ENCODE measurements at places on chromosomes 12 and 14. TPM values are rescaled to one million over a fixed set of nuclear protein-coding genes. Genes with fewer than 3 reads are reported as not detected.

DNA sequence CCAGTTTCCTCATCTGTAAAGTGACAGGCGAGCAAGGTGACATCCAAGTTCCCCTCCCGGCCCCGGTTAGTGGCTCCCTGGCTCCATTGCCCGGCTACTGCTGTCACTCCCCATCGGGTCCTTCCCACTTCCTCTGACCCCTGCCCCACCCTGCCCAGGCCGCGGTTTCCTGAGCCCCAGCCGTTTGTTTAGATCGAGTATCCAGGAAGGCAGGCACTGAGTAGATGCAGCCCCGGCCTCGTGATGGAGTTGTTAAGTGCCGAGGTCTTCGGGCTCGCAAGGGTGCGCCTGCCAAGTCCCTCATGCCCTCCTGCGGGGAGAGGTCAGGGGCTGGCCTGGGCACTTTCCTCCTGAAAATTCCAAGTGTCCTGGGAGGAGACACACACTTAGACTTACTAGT lies 55.4 kb downstream of the TEAD4 start:
- no peak for DNase-seq

GRCh38 chr14:59265808-59266207 lies 77.3 kb downstream of the DAAM1 start:
- DNase-seq: peak; percentile 47

DNA sequence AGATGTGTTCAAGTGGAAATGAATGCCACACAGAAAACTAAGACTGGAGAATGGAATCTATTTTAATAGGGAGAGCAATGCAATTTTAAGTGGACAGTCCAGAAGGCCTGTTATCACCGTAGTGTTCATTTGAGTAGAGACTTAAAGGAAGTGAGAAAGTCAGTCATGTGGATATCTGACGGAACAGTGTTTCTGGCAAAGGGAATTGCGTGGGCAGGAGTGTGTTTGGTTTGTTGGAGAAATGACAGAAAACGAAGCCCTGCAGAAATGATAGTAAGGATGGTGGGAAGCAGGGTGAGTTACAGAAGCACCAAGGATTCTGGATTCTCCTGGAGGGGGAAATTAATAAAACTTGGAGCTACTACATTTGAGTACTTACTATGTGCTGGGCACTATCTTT lies 776.6 kb downstream of the MED13L start:
- DNase-seq: peak; percentile 3

DNA sequence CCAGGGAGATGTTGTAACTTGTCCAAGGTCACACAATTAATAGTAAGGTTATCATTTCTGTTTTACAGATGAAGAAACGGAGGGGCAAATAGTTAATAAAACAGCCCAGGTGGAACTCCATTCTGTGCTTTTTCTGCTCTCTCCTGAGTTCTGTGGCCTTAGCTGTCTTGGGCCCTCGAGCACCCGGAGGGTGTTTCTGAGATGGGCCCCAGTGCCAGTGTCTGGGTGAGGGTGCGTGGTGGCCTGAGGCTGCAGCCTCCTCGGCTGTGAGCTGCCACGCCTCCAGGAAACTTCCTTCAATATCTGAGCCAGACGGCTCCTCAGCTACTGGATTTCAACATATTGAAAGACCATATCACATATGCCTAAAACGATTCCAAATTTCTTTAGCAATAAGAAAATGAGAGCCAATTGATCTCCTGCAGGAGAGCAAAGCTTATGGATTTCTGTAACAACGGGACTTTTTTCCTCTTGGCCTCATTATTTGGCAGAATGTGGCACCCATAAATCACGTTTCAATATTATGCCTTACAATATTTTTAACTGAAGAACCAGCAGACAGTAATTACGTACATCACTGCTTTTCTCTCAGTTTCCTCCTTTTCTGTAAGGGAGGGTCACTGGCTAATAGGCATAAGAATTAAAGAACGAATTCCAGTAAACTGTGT lies 74.8 kb upstream of the DICER1 start:
- peak; percentile 11 for DNase-seq

- no peak for DNase-seq
Measured at GRCh38 chr12:45720069-45720468, 9.4 kb upstream of the ARID2 start.

GRCh38 chr14:94021416-94022157 lies 4.6 kb upstream of the OTUB2 start:
- DNase-seq: no peak

DNA sequence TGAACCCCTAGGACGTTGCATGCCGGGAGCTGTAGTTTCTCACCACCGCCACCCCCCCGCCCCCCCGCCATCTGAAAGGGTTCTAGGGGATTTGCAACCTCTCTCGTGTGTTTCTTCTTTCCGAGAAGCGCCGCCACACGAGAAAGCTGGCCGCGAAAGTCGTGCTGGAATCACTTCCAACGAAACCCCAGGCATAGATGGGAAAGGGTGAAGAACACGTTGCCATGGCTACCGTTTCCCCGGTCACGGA lies 501 bp upstream of the HSP90B1 start:
- DNase-seq: no peak

DNA sequence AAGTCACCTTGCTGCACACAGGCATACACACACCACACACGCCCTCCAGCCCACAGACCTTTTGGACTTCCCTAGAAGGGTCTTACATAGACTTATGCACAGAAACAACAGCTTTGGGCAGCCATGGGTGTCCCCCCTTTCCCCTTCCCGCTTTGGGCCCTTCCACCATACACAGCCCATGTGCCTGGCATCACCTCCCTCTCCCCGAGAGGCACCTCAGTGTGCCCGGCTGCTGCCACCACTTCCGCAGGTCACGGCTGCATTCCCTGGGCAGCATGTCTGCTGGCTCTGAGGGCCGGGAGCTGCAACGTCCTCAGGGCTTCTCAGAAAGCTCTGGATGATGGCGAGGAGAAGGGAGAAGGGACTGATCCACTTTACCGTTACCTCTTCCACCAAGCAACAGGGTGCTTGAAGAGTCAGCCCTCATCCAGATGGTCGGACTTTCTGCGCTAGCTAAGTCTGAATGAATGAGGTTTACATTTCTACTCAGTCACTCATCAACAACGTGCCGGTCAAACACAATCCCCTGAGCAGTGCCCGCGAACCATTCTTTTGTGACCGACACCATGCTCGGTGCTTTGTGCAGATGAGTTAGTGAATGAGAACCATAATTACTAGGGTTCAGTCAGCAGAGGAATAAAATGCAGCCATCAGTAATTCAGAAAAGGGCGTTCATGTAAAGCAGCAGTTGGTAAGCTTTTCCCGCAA lies 72.2 kb upstream of the BCL11B start:
- DNase-seq: no peak

DNA sequence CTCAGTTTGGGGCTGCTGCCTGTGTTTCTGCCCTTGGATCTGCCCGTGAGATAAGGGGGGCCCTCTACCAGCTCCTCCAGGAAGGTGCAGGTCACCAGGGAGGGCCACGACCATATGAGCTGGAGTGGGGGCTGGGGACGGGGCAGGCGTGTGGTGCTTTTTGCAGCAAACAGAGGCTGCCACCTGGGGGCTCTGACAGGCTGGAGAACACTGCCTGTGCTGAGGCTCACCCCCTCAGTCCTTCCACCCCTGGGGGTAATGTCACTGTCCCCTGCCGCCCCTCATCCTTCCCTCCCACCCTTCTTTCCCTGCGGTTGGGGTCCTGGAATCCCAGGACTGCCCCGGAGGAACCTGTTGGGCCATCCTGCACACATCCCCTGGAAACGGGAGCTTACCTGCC lies 3.2 kb downstream of the PLD4 start:
- DNase-seq: no peak

DNA sequence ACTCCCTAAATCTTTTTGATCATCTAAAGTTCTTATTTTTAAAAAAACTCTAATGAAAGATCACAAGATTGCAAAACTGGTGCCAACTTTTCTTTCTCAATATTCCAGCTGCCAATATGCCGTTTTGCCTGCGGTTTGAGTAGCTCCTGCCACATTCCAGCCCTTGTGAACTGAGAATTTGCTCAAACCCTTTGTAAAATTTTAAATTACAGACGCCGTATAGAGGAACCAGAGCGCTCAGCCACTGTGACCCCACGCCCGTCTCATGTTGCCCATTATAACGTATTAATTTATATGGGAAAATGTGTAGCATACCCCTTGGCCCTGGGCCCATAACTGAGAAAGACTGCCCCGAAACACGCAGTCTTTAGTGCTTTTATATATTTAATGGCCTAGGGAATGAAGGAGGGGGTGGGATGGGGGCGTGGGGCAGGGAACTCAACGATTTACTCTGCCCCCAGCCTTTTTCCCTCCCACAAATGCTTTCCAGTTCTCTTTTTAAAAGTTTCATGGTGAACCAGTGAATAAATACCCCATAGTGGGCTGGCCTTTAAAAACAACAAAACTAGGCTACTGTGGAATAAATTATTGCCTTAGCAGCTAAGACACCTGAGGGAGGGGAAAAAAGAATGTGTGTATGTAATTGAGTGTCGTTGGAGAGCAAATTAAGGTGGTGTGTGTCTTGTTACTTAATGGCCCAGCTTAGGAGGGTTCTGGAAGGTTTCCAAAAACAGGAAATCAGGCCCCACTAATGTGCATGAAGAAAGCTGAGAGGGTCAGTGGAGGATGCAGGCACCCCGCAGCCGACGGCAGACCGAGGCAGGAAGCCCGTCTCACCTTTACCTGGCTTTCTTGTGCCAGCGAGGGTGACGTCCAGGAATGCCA lies 45.7 kb upstream of the RFLNA start:
- peak; percentile 50 for DNase-seq

- peak; percentile 87 for DNase-seq
Measured at GRCh38 chr14:51539571-51540037, 112.1 kb upstream of the FRMD6 start.

DNA sequence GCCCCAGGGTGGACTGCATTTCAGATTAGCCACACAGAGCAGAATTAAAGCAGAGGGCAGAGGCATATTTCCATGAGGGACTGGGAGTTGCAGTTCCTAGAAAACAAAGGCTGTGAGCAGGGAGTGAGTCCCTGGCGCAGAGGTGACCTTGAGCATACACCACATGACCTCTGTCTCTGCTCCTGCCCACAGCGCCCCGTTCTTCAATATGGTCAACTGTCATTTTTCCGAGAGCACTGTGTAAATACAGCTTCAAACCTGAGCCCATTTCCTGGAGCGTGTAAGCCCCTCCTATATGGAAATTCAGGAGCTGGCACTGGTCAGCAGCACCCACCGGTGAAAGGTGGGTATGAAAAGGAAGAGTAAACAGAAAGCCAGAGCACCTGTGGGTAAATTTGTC lies 192.2 kb upstream of the PELI2 start:
- DNase-seq: no peak

- DNase-seq: no peak
Measured at GRCh38 chr12:82595941-82596340, 90.8 kb upstream of the TMTC2 start.

The SYNDIG1L gene
- not detected for total RNA-seq

The C1S gene
- total RNA-seq: 200 TPM

The RGS6 gene
- not detected for total RNA-seq

The ATF7 gene
- 10.5 TPM for total RNA-seq

The SLC4A8 gene
- total RNA-seq: 2.6 TPM

The SRGAP1 gene
- 13.0 TPM for total RNA-seq

The KRT73 gene
- not detected for total RNA-seq
